ENCODE measurements at places on chromosomes 7 and 10.

GRCh38 chr7:159034988-159035387 lies 109.7 kb downstream of the VIPR2 start:
- DNase-seq = no peak

GRCh38 chr7:51230723-51231122 lies 85.9 kb downstream of the COBL start:
- DNase-seq = no peak

DNA sequence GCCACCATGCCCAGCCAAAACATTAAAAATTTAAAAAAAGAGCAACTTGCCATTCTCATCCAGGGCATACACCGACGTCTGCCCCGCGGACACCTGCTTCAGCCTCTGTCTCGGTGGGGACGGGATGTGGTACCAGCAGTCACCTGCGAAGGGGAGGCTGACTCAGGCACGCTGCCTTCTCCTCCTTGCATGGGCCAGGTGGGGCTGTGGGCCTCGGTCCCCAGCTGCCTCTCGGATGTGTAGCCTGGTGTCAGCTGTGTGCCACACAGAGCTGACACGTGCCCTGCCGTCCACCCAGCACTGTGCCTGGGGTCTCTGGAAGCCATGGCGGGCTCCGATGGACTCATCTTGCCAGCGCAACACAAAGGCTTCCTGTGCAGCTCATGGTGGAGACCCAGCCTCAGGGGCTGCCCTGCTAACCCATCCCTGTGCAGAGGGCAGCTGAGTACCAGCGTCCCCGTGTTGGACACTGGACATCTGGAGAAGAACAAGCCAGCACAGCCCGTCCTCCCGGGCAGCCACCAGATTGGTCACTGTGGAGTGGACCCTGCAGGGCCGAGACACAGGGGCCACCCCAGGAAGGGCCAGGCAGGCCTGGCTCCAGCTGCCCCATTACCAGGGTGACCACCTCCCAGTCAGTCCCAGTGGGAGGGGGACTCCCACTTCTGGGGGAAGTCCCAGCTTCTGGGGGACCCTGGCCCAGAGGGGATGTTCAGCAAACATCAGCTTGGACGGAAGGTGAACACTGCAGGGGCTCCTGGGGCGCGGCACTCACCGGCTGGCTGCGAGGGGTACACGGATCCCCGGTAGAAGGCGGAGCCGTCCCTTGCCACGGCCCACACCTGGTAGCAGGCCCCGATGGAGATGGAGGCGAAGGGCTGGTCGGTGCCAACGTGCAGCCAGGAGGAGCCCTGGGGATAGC lies 10.6 kb downstream of the BHLHA15 start:
- no peak for DNase-seq

DNA sequence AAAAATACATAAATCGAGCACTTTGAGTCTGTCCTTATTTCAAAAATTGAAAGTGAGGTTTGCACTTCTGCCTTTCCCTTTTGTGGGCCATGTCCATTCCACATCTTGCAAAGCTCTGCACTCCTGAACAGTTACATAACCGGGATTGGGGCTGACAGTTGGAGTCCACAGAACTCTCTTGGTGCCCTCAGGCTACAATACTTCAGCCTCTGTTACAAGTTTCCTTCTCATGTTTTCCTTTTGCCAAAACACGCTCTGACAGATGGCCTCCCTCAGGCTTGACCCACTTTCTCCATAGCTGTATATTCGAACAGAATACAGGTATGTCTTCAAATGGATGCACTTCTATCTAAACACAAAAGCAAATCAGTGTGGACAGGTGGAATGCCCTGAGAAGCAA lies 335.9 kb downstream of the WDR37 start:
- no peak for DNase-seq

- no peak for DNase-seq
Observed at GRCh38 chr10:13315361-13315760, 15.5 kb upstream of the PHYH start.

GRCh38 chr7:99102809-99103690 lies 40.9 kb downstream of the SMURF1 start:
- peak; percentile 88 for DNase-seq

DNA sequence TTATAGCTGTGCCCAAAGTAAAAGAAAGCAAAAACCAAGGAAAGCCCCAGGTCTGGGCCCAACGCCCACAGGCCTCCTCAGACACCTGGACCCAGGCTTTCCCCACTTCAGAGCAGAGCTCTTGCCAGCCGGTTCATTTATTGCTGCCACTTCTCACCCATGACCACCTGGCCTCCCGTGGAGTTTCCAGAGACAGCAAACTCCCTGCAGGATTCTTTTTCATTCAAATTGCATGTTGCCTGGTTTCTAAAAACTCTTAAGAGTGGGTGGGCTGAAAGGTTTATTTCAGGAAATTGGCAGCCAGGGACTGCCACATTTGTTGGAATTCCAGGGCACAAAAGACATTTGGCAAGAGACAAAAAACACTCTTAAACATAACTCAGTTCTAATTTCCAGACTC lies 4.7 kb downstream of the VOPP1 start:
- no peak for DNase-seq

GRCh38 chr10:53487019-53487983 lies 714.7 kb upstream of the MBL2 start:
- DNase-seq = no peak

DNA sequence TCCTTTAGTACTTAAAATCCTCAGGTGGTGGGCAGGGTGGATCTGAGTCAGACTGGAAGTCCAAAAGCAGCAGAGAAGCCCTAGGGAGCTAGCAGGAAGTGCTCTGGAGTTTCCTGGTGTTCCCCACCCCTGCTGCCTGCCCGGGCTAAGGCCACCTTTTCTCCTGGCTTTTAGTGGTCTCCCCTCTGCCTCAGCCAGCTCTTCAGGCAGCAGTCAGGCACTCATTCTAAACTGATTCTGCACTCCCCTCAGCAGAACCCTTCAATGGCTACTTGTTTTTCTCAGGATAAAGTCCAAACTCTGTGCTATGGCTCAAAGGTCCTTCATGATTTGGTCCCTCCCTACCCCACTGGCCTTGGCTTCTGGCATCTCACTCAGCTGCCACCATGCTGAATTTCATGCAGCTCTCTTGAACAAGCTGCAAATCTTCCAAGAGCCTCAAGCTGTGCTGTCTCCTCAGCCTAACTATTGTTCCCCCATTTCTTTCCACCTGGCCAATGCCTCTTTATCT lies 28.9 kb upstream of the DNMBP start:
- no peak for DNase-seq
